ENCODE measurements at places on chromosomes 4 and X.

GRCh38 chr4:101850698-101851097 lies 60.2 kb downstream of the BANK1 start:
- no peak for DNase-seq

- DNase-seq, result no peak
These were observed 79.8 kb downstream of the DCLK2 start for GRCh38 chr4:150158041-150158440.

- no peak for DNase-seq
These were observed 966.2 kb downstream of the RPA4 start for GRCh38 chrX:97849951-97850350.

DNA sequence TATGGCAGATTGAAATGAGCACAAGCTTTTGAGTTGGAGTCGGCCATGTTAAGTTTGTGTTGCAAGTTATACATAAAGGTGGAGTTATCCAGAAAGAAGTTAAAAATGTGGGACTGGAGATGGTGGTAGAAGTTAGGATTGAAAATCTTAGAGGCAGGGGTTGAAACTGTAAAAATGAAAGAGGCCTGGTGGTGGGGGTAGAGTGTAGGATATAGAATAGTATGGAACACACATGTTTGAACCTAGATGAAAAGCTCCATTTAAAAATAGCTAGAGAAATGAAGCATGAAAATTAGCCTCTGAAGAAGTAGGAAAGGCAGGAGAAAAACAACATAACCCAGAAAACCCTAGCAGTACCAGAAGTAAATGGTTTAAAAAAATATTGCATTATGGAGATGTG lies 131.8 kb upstream of the ENPEP start:
- no peak for DNase-seq

DNA sequence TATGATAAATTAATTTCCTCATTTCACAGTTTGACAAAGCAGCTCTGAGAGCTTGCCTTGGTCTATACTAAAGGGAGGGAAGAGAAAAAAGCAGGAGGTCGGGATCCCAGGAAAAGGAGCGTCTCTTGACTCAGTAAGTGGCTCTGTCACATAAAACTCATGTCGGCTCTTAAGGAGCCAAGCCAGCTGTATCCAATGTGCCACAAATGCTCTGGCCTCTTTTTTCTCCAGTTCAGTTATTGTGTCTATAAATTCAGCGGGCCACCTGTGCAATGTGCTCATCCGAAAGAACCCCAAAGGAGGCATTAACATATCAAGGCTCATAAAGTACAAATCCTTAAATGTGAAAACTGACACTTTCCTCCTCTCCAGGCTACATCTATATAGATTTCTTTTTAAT lies 337.7 kb upstream of the FAM241A start:
- DNase-seq, result no peak

GRCh38 chr4:186676531-186677161 lies 47.0 kb downstream of the FAT1 start:
- no peak for DNase-seq

Data from RPMI8226 (cell line).